ENCODE measurements at places on chromosomes 3 and 15.

GRCh38 chr15:92112711-92113110, 259.2 kb downstream of the SLCO3A1 start:
- DNase-seq, result no peak

DNA sequence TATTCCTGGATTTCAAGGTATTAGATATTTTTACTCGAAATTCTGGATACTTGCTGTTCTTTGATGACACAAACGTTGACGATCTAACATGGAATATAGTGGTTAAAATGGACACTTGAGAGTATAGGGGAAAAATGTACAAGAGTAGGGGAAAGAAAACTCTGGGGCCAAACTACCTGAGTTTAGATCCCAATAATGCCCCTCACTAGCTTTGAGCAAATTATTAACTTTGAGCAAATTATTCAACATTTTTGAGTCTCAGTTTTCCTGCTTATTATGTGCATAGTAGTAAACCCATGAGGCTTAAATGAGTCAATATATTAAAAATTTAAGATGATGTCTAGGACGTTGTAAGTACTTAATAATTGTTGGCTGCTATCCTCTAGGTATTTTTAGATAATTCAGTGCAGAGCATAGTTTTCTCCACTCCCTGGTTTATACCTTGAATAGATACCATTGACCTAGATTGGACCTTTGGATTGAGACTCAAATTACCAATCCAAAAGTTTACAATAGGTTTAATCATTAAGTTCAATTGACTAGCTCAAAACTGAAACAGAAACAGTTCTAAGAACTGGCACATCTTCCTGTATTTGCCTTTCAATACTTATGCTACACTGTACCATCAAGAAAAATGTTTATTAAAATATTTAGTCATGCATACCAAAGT, 4.5 kb downstream of the ADGRG7 start:
- DNase-seq, result no peak

- DNase-seq, result no peak
Measured at GRCh38 chr3:169041677-169042171, 621.8 kb downstream of the MECOM start.

GRCh38 chr3:181290941-181291340, 301.4 kb upstream of the DNAJC19 start:
- no peak for DNase-seq

GRCh38 chr3:14471016-14471415, 68.6 kb downstream of the SLC6A6 start:
- DNase-seq, result no peak

DNA sequence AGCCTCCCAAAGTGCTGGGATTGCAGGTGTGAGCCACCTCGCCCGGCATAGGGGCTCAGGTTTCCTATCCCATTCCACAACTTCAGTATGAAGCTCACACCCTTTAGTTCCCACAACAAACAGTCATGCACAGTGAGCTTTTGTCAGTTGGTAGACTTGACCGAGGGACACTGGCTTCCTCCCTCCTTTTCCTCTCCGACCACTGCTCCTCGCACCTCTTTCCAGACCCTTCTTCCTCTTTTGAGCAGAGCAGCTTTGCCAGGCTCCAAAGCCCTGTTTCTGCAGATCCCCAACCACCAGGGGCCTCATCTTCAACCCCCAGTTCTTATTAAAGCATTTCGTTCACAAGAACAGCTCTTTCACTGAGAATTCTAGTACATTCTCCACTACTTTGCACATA, 12.7 kb upstream of the CILP start:
- no peak for DNase-seq

GRCh38 chr15:48634893-48635292, 10.6 kb downstream of the FBN1 start:
- DNase-seq, result no peak

- no peak for DNase-seq
Measured at GRCh38 chr3:46714728-46715506, 2.8 kb downstream of the PRSS50 start.

GRCh38 chr15:88828791-88829190, 25.6 kb downstream of the ACAN start:
- DNase-seq, result no peak

GRCh38 chr3:2921903-2922302, 188.3 kb downstream of the IL5RA start:
- DNase-seq, result peak; percentile 3

DNA sequence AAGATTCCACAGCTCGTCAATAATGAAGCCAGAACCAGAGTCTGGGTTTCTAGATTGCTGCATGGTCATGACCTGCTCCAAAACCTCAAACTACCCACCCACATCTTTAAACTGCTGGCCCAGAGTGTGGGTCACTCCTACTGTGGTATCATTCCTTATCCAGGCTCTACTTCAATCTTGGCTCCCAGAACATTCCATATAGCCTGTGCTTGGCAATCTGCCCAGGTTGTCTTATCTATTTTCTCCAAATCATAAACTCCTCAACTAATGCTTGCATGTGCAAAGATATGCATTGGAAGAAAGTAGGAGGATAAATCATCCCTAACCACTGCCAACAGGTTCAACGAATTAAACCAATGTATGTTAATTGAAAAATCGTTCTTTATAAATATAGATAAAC, 169.7 kb downstream of the ANXA2 start:
- DNase-seq, result no peak
